CD4-positive, alpha-beta T cell treated with Interleukin-2 at 100 ng/mL for 4 hours (primary cell): ENCODE measurements at places on chromosomes 16 and 17.
A peak's percentile ranks its signal among the peaks of the same experiment; 100 is the strongest.

GRCh38 chr17:5500589-5501391 is 14.4 kb downstream of the MIS12 start:
- peak; percentile 84 for DNase-seq

GRCh38 chr17:39404542-39405378 is 3.3 kb upstream of the FBXL20 start:
- peak; percentile 54 for DNase-seq

GRCh38 chr17:41655611-41656111 is 31.3 kb upstream of the KRT17 start:
- no peak for DNase-seq

DNA sequence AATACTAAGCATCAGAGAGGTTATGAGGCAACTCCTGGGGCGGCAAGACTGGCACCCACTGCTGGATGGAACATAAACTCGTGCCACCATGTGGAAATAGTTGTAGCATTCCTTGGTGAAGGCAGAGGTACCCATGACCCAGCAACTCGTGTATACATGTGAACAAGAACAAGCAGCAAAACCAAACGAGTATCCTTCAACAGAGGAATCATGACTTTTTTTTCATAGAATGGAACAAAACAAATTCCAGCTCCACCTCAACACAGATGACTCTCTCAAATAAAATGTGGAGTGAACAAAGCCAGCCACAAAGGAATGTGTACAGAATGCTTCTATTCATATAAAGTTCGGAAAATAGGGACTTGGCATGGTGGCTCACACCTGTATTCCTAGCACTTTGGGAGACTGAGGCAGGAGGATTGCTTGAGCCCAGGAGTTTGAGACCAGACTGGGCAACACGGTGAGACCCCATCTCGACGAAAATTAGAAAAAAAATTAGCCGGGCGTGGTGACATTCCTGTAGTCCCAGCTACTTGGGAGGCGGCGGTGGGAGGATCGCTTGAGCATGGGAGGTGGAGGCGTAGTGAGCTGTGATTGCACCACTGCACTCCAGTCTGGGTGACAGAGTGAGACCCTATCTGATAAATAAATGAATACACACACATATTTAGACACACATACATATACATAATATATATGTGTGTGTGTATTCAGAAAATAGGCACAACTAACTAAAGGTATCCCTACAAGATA is 35.3 kb downstream of the B9D1 start:
- no peak for DNase-seq

DNA sequence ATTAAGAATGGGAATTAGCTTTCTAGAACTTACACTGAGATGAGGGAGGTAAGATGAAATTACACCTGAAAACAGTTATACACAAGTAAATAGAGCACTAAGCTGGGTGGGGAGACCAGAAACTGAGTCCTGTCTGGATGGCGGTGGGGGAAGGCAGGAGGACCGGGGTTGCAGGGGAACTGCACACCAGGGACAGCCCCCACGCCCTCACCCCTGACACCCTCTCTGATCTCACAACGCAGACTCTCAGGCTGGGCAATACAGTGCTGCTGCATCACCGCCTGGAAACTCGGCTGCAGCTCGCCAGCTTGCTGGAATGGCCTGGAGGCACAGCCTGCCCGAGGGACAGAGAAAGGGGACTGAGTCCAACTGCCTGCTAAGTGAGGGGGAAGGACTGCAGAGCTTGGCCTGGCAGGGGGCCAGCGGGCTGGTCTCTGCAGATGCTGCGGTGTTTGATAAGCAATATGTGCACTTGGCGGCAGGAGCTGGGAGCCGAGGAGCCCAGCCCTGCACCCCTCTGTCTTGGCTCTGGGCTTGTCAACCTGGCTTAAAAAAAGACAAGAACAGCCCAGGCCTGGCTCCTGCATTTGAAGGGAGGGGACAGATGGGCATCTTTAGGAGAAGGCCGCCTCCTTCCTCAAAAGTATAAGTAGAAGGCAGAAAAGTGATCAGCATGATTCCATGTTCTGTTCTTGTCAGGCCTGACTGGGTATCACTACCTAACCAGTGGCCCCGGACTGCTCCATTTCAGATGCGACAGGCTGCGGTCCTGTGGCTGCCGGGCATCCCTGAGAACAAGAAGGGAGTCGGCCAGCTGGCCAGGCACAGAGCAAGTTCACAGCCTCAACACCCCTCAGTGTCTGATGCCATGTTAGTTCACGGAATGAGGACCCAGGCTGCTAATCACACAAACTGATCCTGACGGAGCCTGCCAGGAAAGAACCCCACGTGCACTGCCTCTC is 30.2 kb downstream of the SPHK1 start:
- no peak for DNase-seq
